ENCODE measurements at places on chromosomes 5 and 9. TPM values are rescaled to one million over a fixed set of nuclear protein-coding genes. Genes with fewer than 3 reads are reported as not detected.

Gene DOCK8
- total RNA-seq, result 2.4 TPM

Gene MYOZ3
- 3.7 TPM for total RNA-seq

Gene SLC6A19
- not detected for total RNA-seq

Gene DMGDH
- total RNA-seq, result 3.7 TPM

Gene ST8SIA4
- 76.2 TPM for total RNA-seq

Gene SPARC
- 74.6 TPM for total RNA-seq

Gene FBLL1
- total RNA-seq, result 64.8 TPM

Gene SHOC1
- not detected for total RNA-seq

Gene BARHL1
- total RNA-seq, result not detected

Gene CDKN2B-AS1
- total RNA-seq, result 0.41 TPM

Gene PCDHB9
- total RNA-seq, result 4.9 TPM

Gene MARCHF6
- 229 TPM for total RNA-seq

Gene DNAH5
- total RNA-seq, result 3.7 TPM

Gene NRARP
- total RNA-seq, result 3.7 TPM

Gene ATP10B
- 2.4 TPM for total RNA-seq

Gene ROPN1L
- total RNA-seq, result 1.2 TPM

Gene CTXN3
- total RNA-seq, result 13.9 TPM

Gene TLE4
- total RNA-seq, result 65.2 TPM

Gene SVEP1
- 8.6 TPM for total RNA-seq

Gene SPINK4
- not detected for total RNA-seq

Gene CDKN2A
- total RNA-seq, result under 0.01 TPM

Gene ARHGEF39
- 0.41 TPM for total RNA-seq

Gene MED7
- 44.4 TPM for total RNA-seq

Gene TRPM3
- total RNA-seq, result 18.8 TPM

Gene EXOSC3
- 73.4 TPM for total RNA-seq

Gene SLC28A3
- total RNA-seq, result not detected

Gene SLC36A2
- total RNA-seq, result not detected

Data from frontal cortex (tissue), 4 donors.